HuH-7.5 (cell line): ENCODE measurements at places on chromosomes 7 and 10.

DNA sequence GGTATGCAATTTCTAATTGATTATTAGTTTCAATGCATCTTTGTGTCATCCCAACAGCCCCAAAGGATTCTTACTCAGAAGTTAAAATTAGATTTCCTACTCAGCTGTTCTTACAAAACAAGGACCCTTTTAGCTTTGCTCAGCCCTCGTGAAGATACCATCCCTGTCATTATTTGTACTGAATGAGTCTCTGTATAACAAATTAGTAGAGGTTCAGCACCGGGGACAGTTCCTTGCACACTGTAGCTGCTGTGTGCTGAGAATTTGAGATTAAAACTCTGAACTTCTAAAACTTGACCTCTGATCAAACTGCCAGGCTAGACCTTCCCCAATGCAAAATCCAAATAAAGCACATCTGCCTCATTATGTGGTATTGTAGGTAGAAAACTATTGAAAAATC is 299.1 kb downstream of the LHFPL3 start:
- peak; percentile 13 for DNase-seq

DNA sequence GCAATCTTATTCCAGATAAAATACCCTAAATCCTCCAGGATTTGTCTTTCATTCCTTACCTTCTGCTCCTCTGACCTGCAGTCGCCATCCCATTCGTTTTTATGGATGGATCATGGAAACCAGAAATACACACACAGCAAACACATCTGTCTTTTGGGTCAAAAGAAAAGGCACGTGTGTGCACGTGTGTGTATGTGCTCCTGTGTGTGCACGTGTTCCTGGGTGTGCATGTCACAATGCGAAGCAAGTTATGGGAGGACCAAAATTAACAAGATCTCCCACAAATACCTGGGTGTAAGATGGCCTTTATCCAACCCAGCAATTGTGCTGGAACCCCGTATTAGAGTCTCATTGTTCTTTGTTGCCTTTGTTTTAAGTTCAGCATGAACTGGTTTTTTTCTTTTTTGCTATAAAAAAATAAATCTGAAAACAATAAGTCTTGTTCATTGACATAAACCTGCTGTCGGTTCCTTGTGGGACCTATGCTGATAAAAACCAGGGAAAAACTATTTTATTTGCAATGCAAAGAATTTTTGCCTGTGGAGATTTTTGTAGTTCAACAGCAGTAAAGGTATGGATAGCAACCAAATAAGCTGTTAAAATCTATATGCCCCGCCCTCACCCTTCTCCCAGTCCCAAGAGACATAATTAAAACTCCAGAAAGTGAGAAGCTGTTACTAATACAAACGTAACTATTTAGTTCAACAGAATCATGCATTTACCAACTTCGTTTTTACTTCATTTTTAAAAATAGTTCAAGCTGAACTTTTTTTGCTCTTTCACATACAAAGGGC is 229.6 kb downstream of the CREB5 start:
- DNase-seq: no peak

GRCh38 chr10:101189461-101190401 is 39.5 kb downstream of the LBX1 start:
- no peak for DNase-seq

DNA sequence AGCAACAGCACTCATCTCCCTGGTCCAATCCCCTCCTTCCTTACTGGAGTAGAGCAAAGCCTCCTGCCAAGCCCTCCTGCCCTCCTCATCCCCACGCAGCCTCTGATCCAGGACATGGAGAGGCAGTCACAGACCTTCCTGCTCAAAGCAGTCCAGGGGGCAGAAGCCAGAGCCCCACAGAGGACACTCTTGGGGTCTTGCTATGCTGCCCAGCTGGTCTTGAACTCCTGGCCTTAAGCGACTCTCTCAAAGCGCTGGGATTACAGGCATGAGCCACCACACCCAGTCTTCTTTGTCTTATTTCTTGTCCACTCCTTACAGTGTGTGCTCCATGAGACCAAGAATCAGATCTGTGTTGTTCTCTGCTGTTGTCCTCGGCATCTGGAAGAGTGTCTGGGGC is 26.6 kb upstream of the MNX1 start:
- DNase-seq: no peak

GRCh38 chr7:140607441-140607989 is 33.1 kb downstream of the DENND2A start:
- DNase-seq: no peak

- DNase-seq: no peak
These were observed 122.5 kb upstream of the C1QL3 start for GRCh38 chr10:16644146-16644545.

DNA sequence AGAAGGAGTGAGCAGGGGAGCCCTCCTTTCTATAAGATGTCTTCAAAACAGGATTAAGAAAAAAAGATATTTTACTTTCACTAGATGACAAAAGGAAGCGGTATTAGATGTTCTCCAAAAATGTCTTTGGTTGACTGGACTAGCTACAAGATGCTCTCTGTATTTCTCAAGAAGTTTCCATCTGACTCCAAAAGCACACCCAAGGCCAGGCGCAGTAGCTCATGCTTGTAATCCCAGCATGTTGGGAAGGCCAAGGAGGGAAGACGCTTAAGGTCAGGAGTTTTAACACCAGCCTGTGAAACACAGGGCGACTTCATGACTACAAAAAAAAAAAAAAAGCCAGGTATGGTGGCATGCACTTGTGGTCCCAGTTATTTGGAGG is 84.5 kb downstream of the PIP4K2A start:
- no peak for DNase-seq

GRCh38 chr10:3117486-3117885 is 50.1 kb downstream of the PFKP start:
- DNase-seq: no peak

DNA sequence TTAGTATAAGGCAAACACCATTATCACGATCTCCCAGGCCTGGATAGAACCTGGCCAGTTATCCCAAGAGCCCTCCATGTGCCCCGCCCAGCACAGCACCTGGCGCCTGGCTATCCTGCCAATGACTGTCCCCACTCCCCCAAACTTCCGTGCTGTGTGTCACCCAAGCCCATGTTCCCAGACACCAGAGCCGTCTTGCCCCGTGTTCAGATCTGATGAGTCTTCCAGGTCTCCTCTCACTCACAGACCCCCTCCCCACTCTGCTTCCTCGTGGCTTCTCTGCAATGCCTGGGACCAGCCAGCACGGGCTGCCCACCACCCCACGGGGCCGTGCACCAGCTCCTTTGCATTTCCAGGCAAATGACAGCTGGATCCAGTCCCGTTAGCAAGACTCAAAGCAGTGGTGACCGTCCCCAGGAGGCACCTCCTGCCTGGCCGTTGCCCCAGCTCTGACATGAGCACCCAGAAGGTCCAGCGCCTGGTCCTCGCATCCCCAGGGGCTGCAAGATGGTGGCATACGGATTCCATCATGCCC is 43.8 kb upstream of the INPP5A start:
- DNase-seq: no peak

DNA sequence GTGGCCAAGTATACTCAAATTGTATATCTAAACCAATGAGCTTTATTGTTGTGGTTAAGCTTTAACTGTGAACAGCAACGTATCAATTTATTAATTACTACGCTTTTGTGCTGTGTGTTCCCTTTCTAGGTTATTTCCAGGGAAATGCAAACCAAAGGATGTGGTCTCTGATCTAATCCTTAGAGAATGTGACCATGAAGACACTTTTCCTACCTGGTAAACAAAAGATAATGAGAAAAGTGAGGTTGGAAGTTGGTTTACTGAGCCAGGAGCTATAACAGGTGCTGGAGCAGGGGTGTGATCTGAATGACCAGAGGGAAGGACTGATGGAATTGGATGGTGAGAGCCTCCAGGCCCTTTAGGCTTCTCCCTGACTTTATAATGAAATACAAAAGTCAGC is 25.4 kb upstream of the CALU start:
- DNase-seq: no peak

DNA sequence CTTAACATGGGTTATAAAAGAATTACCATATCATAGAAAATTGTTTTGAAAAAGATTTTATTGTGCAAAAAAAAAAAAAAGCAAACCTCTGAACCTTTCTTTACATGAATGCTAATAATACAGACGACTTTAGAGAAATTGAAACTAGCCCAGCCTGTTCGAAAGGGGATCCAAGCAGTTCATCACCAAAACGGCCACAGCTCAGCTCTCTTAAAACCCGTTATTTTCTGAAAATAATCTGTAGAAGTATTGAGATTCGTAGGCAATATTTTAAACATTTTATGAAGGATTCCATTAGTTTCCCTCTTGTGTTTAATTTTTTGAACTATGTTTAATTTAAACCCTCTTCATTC is 9.9 kb upstream of the GSAP start:
- no peak for DNase-seq

DNA sequence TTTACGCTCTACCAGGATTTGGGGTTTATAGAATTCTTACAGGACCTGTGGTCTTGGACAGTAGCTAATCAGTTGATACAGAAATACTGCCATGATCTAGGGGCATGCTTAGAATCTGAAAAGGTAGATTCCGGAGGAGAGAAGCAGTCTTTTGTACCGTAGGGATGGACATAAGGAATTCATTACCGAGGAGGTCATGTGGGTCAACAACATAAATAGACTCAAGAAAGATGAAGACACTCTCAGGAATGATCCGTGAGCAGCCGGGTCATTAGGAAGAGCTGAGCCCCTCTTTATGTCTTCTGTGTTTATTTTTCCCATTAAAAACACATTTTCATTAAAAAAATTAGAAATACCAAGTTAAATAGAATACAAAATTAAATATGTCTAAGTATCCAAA is 160.1 kb upstream of the TNS3 start:
- DNase-seq: no peak

GRCh38 chr10:36476399-36476798 is 649.0 kb upstream of the ANKRD30A start:
- DNase-seq: no peak

DNA sequence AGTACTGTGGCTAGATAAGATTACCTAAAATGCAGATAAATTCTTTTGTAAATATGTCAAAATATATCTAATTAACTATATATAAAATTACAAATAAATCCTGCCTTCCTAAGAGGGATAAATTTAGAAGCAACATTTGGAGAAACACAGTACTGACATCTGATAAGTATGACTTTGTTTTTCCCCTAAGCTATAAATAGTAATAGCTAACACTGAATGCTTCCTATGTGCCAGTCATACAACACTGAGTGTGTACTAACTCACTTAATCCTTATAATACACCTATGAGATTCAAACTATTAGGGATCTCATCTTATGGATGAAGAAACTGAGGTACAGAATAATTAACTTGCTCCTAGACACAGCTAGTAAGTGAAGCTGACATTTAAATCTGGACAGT is 733.4 kb downstream of the MAGI2 start:
- no peak for DNase-seq

- DNase-seq: no peak
These were observed 8.0 kb upstream of the ELFN1 start for GRCh38 chr7:1662101-1662500.

- no peak for DNase-seq
These were observed 200.3 kb downstream of the LSM5 start for GRCh38 chr7:32289651-32290414.

- DNase-seq: no peak
These were observed 43.9 kb upstream of the EEPD1 start for GRCh38 chr7:36109013-36109627.

DNA sequence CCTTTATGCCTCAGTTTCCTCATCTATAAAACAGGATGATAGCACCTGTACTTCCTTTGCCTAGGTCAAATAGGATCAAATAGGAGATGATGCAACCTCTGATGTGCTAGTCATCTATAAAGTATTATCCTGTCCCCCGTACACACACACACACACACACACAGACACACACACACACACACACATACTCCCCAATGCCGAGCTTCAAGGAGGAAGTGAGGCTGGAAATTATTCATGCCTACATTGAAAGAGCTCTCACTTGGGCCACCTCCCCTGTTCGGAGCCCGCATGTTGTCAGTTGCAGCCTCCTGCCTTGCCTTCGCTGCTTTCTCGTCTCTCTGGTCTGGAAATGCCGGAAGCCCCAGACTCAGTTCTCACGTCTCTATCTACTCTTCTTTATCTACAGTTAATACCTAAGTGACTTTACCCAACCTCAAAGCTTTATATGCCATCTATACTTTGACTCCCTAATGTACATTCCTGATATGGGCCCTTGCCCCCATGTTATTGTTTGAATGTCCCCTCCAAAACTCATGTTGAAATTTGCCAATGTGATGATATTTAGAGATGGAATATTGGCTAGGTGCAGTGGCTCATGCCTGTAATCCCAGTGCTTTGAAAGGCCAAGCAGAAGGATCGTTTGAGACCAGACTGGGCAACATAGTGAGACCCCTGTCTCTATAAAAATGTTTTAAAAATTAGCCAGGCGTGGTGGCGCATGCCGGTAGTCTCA is 6.9 kb upstream of the UBE2H start:
- DNase-seq: no peak

- no peak for DNase-seq
These were observed 43.4 kb downstream of the MACC1 start for GRCh38 chr7:20173828-20174227.

DNA sequence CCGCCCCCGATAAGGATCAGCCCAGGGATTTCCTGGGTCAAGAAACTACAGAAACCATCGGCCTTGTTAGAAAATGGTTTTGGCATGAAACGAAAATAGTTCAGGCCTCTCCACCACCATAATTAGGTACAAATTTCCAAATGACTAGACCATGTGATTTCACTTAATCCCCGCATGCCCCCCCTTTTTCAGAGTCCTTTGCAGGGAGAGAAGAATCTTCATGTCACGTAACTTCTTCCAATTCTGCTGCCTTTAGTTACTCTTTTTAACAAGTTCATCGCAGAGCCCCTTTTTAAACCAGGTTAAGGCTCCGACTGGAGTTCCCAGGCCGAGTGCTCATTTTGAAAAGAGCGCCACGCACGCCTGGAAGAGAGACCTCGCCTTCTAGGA is 3.4 kb downstream of the PDGFA start:
- DNase-seq: no peak

DNA sequence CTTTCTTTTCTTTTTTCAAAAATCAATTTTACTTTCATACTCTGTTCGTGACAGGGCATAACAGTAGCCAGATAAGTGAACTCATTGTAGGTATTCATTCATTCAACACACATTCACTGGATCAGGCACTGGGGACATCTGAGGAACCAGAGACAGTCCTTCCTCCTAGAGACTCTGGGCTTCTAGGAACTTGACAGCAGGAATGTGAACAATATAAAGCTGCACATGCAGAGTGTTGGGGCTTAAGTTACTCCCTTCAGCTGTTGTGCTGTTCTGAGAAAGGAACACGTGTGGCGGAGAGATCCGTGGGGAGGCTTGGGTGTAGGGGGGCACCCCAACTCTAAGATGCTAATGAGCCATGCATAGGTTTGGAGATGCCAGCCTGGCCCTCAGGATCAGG is 120.4 kb downstream of the PKD1L1 start:
- DNase-seq: no peak

DNA sequence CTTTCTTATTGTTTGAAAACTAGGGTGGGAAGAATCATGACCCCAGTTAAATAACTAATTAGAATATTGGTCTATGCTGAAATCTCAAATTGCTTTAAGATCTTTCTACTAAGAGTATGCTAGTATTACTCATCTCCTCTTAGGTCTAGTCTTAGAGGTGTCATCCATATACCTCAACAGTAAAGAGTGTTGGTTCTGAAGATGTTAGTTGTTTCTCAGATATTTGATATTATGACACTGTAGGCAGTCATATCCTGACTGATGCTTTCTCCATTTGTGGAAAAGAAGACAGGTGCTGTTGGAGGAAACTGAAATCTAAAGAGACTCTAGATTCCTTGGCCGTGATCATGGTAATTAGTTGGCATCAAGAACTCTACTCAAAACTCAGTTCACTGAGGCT is 21.2 kb downstream of the BPGM start:
- DNase-seq: no peak

- no peak for DNase-seq
These were observed 27.7 kb downstream of the HIP1 start for GRCh38 chr7:75711076-75711475.
